ENCODE measurements at places on chromosomes 11 and 22.
A peak's percentile ranks its signal among the peaks of the same experiment; 100 is the strongest.

- DNase-seq = no peak
Measured at GRCh38 chr11:1327064-1327460, 17.6 kb upstream of the TOLLIP start.

DNA sequence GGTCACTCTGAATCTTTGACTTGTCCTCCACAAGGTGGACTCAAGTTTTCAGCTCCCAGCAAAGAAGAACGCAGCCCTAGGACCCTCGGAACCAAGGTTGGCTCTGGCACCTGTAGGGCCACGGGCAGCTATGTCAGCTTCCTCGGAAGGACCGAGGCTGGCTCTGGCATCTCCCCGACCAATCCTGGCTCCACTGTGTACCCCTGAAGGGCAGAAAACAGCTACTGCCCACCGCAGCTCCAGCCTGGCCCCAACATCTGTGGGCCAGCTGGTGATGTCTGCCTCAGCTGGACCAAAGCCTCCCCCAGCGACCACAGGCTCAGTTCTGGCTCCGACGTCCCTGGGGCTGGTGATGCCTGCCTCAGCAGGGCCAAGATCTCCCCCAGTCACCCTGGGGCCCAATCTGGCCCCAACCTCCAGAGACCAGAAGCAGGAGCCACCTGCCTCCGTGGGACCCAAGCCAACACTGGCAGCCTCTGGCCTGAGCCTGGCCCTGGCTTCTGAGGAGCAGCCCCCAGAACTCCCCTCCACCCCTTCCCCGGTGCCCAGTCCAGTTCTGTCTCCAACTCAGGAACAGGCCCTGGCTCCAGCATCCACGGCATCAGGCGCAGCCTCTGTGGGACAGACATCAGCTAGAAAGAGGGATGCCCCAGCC is 2.2 kb downstream of the INPP5J start:
- DNase-seq = no peak

- no peak for DNase-seq
Measured at GRCh38 chr11:19589567-19590260, 122.9 kb upstream of the NAV2 start.

DNA sequence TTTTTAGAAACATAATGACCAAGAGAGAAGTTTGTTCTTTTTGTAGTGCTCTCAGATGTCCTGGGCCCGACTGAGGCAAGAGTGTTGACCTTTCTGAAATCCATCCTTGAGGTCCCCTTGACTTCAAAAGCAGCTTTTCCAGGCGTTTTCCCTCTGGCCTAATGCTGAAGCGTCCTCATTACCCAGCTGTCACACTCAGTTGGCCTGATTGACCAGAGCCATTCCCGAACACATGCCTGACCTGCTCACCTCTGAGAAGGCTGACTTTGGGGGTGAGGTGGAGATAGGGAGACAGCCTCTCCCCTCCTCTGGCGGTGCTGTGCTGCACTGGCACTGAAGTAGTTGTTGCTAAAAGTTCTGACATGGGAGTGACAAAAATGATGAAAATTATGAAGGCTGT is 66.9 kb downstream of the ALX4 start:
- no peak for DNase-seq

DNA sequence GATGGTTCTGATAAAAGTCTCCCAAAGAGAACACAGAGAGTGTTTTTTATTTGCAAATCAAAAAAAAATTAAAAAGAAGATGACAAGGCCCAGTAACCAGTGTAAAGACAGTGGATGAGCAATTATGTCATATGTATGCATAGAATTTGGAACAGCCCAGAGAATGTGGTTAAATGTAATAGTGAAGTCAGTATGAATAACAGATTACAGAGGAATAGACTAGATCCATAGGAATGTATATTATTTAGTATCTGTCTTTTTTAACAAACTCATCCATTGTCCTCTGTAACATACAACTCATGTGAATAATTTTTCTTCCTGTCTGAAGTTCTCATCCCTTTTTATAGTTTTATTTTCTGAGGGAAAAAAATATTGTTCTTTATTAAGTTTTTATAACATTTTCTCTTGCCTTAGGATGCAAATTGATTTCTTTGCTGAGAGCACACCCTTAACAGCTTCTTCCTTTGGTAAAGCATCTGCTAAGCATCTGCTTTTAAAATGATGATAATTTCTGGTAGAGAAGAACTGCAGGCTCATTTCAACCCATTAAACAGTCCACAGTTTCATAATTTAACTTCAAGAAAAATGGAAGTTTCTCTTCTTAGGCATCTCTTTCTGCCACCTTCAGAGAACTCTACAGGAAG is 266.5 kb upstream of the MTNR1B start:
- peak; percentile 43 for DNase-seq

- no peak for DNase-seq
Measured at GRCh38 chr11:12623869-12624268, 50.4 kb upstream of the TEAD1 start.
